ENCODE measurements at places on chromosomes 4 and X.
A peak's percentile ranks its signal among the peaks of the same experiment; 100 is the strongest.

- no peak for DNase-seq
Observed at GRCh38 chr4:152045807-152046571, 285.2 kb upstream of the GATB start.

DNA sequence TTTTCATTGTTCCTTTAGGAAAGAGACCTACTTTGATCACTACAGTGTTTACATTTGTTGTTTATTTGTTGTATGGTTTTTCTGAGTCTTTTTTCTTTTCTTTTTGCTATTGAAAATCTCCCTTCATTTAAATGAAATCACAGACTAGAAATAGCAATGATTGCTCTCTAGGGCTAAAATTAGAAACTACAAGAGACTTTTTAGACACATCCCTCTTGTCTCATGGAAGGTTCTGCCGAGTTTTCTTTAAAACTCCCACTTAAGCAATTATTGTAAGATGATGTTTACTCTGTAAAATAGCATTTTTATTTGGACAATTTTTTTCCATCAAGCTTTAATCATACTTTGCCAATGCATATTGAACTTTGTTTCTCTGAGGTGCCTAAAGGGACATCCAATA is 136.6 kb downstream of the PALLD start:
- DNase-seq = no peak

GRCh38 chr4:104915864-104916263 is 230.8 kb upstream of the TET2 start:
- no peak for DNase-seq

GRCh38 chr4:38365748-38366310 is 298.2 kb upstream of the KLF3 start:
- no peak for DNase-seq

DNA sequence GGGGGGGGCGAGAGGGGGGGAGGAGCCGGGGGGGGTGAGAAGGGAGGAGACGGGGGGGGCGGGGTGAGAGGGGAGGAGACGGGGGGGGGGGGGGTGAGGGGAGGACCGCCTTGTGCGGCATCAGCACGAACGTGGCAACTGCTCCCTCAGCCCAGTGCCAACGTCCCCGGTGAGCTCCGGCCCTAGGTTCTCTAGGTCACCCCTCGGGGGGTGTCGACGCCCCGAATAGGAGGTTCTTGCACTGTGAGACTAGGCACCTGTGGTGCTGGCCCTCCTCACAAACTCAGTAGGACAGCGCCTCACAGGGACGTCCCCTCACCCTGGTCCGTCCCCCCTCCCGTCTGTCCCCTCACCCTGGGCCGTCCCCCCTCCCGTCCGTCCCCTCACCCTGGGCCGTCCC is 21.5 kb upstream of the GTPBP6 start:
- DNase-seq = no peak

DNA sequence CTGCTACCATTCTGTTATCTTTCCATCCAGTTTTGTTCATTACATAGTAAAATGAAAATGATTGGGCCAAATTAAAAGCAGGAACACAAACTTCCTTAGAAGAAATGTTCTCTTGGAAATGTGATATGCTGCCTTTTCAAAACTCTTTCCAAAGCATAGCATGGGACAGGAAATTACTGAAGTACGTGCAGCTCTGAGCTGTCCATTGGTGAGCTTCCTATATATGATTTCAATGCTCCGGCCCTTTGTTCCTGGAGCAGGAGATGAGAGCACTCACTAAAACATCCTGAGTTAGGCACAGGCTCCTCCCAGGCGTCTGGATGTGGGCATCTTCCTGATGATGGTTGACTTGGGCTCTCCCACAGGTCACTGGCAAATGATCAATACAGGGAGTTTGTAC is 33.0 kb upstream of the ANXA3 start:
- no peak for DNase-seq

DNA sequence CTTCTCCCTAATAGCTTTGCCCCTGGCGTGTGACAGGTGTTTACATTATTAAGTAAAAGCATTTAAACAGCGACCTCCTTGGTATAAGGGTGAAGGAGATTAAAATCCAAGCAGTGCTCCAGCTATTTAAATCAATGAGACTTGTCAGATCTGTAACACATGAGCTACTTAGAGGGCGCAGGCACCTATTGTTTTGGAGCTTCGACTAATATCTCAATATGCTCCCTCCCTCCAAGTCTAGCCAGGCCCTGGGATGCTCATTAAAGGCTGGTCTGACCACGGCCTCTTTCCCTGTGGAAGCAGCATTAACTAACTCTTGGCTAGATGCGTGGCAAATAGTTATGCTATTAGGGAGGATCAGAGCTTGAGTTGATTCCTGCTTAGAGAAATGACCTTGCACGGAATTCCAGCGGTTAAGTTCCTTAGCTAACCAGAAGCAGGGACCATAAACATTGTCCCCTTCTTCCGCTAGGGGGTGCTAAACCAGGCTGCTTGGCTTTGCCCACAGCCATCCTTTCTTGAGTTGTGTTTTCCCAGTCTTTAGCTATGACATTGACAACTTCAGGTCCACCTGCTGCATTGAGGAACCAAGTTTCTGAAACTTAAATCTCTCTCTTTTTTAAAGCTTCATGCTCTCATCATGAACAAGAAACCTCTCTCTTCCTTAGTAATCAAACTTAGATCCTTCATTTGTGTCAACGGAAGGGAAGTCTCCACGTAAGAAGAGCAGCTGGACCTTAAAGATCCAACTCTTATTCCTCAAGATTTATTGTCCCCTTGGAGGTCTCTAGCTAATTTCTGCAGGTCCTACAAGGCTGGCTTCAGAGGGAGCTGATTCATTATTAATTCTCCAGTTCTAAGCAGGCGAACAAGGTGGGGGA is 80.7 kb upstream of the IGFBP7 start:
- no peak for DNase-seq

DNA sequence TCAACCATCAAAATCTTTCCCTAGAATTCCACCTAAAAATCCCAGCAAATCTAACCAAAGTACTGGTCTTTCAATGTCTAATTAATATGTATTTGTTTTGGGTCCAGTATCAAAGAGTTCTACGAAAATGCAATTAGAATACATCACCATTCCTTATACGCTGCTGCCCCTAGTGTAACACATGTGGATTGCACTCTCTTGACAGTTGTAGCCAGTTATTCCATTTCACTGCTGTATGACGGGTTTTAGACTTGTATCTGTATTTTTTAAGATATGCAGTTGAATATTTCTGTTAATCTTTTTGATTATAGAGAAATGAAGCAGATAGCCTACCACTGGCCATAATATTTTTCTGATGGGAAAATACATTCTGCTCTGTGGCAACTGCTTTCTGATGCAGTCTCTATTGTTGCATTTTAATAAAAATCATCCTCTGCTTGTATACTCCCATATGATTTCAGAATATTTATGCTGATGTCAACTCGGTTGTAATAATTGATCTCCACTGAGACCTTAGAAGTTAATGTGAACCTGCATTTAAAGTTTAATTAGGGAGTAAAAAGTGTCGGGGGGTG is 17.1 kb upstream of the PAGE2B start:
- no peak for DNase-seq

DNA sequence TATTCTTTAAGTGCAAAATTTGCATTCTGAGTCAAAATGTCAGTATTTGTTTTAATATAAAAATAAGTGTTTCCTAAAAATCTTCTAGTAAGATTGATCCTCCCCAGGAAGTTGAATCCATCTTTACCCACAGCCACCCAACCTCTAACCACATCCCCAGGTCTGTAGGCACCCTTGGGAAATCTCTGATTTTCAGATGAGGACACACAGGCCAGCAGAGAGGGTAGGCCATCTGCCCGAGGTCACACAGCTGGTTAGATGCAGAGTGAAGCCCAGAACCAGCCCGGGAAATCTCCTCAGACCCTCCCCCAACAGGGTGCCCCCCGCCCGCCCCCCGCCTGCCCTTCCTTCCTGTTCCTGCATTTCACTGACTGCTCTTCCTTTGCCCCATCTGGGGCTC is 277.5 kb downstream of the FBXW7 start:
- no peak for DNase-seq

DNA sequence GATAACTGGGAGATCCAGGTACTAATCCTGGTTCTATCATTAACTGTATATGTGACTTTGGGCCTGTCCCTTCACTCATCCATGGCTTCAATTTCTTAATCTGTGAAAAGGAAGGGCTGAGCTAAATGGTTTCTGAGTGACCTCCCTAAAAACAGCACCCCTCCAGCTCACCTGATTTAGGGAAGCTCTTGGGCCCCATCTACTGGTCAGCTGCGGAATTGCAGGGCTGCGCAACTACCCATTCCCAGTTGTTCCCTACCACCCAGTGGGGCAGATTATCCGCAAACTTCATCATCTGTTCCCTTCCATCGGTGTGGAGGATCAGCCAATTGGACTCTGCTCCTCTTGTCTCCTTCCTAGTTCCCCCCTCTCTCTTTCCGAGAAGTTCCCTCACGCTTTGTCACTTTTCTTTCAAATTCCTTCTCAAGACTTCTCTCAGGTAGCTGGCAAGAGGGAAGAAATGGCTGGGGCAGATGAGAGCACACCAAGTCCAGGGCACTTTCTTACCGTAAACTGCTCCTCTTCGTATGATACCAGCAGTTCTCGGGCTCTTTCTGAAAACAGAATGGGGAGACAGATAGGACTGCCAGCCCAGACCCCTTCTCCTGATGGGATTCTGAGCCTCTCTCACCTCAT is 5.8 kb downstream of the LAS1L start:
- peak; percentile 16 for DNase-seq

Measured in activated CD8-positive, alpha-beta memory T cell treated with anti-CD3 and anti-CD28 coated beads for 1 hour (primary cell).